Vagina (tissue), 2 donors: ENCODE measurements at places on chromosomes 5 and 9.

DNA sequence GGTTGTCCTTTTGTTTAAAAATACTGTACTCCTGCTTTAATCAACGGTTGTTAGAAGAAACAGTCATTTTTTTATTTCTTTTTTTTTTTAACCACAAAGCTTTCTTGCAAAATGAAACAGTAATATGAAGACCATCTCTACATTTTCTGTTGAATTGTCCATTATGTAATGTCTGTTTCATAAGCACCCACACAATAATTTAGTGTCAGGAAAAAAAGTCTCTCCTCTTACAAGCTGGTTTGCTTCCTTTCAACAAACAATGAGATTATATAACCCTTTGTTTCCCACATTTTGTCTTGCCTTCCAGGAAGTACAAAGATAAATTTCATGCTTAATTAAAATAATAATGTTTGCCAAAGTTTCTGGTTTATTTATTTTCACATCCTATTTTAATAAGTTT, 16.7 kb downstream of the CTNNAL1 start:
- DNase-seq, result no peak

DNA sequence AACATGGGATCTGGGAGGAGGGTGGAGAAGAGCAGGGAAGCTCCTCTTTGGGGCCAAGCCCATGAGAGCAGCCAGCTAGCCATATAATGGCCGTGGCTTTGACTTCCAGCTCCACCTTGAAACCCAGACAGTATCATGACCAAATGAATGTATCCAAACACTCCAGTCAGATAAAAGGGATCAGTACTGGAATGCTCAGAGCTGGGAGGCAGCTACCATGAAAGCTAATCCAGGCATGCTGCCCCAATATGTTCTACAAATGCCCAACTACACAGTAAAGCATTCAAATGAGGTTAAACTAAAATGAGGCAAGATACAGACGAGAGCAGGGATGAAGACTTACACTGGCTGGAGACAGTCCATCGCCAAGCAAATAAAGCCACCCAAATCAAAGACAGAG, 69.4 kb downstream of the FRMD3 start:
- DNase-seq, result no peak

GRCh38 chr9:111832449-111832848, 37.7 kb upstream of the SHOC1 start:
- no peak for DNase-seq

- no peak for DNase-seq
These were observed 29.8 kb downstream of the CD274 start for GRCh38 chr9:5479994-5480694.

DNA sequence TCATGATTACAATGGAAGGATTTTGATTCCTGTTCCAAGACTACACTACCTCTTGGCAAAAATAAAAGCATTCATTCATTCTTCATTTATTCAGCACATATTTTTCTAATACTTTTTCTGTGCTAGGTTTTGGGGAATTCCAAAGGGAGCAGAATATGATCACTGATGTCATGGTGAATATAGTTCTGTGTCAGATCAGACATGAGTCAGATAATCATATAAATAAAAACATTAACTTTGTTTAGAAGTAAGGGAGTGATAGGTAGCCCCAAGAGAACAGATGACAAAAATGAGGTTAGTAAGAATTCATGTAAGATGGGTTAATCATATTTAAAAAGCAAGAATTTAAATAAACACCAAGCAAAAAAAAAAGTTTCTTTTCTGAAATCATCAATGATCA, 94.1 kb upstream of the RANBP6 start:
- no peak for DNase-seq

GRCh38 chr5:89968958-89969381, 440.6 kb downstream of the CETN3 start:
- no peak for DNase-seq

GRCh38 chr9:70061776-70062175, 18.1 kb downstream of the MAMDC2 start:
- DNase-seq, result peak; percentile 40

GRCh38 chr5:95901676-95902627, 59.7 kb downstream of the ELL2 start:
- DNase-seq, result no peak

DNA sequence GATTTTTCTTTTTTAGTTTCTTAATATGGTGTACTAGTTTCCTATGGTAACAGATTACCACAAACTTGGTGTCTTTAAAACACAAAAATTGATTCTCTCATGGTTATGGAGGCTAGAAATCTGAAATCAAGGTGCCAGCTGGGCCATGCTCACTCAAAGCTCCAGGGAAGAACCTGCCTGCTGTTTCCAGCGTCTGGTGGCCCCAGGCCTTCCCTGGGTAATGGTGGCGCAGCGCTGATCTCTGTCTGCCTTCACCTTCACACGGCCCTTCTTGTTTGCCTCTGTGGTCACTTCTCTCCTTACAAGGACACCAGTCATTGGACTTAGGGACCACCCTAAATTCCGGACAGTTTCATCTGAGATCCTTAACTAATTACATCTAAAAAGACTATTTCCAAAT, 70.5 kb upstream of the GFPT2 start:
- no peak for DNase-seq

DNA sequence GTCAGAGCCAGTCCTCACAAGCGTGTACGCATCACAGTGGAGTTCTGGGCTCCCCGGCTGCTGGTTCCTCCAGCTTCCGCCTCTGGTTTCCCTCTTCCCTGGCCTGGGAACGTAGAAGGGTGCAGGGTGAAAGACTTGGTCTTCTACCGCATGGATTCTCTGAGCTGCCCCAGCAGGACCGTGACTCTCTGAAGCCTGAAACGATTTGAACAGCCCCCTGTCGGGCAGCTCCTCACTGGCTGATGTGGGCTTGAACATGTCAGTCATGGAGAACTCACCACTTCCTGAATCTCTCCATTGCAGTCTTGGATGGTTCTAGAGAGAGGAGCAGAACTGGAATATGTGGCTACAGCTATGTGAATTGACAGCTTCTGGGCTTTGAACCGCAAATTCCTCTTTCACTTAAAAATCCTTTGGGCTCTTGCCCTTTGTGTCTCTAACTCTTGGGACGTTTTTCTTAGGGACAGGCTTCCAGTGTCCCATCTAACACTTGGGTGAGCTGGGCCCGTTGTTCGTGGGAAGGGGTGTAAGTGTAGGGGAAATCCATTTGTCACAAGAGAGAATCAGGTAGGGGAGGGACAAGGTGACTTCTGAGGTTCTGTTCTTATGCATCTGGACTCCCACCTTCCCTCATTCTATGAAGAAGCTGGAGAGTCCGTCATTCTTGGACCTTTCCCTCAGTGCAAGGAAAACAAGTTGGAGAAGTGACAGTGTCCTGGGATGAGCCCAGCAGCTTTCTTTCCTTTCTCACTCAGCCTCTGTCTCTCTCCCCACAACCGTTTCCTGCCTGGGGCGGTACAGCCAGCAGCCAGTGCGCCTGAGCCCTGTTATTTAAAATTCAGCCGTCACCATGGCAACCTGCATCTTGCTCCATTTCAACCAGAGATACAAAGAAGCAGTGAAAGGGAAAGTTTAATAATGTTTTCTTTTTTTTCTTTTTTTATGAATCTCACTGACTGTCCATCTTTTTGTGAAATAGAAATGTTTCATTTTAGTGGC, 84.7 kb downstream of the PTTG1 start:
- no peak for DNase-seq

DNA sequence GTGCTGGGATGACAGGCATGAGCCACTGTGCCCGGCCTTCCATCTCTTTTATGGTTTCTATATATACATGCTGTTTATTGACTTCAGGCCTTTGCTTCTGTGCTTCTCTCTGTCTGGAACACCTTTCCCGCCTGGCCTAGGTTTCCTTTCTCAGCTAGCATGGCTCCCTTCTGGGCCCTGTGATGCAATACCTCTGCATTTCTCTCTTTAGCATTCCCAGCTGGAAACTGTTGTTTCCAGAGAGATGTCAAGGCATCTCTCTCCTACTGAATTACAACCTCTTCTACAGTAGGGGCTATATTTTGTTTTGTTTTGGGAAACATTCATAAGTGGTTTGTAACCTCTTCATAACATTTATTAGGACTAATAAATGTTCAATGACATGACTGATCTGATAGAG, 57.1 kb downstream of the RPS23 start:
- no peak for DNase-seq
